ENCODE measurements at places on chromosomes 7 and 10.

GRCh38 chr10:26367771-26368170 lies 70.4 kb upstream of the APBB1IP start:
- peak; percentile 31 for DNase-seq

GRCh38 chr7:133021196-133021595 lies 60.7 kb downstream of the CHCHD3 start:
- no peak for DNase-seq

GRCh38 chr10:33117816-33118215 lies 159.8 kb upstream of the ITGB1 start:
- DNase-seq: no peak

- DNase-seq: no peak
Measured at GRCh38 chr7:73824986-73825385, 5.8 kb upstream of the CLDN4 start.

DNA sequence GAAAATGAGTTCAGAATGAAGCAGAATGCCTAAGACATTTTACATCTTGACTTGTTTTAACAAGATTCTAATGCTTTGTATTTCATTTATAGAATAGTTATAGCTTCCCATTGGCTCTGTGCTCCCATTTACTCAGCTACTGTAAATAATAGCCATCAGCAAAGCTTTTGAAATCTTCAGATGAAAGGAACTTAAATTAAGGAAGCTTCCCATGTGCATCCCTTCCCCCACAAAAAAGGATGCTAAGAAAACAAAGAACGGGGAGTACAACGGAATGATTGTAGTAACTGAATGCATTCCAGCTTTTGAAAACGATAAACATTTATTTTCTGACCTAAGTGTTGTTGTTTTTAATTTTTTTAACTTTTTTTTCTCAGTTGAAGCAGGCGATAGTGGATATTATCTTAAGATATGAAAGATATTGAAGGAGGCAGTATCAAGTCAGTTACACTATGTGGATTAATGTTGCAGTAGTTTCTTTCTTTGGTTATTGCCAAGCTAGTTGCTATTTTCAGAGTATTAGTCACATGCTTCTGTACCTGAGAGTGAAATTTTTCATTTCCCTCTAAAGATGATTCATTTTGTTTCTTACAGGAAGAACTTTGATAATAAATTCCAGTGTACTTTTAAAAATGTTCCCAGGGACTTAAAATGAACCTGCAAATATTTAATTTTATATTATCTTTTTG lies 129.2 kb downstream of the KCND2 start:
- peak; percentile 35 for DNase-seq

DNA sequence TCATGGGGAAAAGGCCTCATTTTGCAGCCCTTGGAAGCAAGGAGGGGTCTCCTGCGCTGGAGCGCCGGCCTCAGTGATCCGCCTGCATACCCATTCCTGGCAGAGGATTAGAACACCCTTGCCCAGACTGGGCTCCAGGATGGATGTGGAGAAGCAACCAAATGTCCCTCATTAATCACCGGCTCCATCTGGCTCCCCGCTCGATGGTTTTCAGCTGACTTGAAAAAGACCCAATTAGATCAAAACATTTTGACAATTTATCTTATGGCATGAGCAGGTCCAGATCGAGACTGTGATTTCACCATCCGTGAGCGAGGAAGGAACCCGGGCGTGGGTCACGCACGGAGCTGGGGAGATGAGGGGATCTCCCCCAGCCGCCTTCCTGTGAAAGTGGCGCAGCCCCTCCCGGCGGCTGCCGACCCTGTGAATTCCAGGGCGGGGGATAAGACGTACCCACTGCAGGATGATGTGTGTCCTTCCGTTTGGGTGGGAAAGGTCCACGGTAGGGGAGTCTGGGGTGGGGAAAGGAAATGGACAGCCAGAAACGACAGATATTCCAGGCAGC lies 141.6 kb downstream of the EMX2 start:
- DNase-seq: no peak

DNA sequence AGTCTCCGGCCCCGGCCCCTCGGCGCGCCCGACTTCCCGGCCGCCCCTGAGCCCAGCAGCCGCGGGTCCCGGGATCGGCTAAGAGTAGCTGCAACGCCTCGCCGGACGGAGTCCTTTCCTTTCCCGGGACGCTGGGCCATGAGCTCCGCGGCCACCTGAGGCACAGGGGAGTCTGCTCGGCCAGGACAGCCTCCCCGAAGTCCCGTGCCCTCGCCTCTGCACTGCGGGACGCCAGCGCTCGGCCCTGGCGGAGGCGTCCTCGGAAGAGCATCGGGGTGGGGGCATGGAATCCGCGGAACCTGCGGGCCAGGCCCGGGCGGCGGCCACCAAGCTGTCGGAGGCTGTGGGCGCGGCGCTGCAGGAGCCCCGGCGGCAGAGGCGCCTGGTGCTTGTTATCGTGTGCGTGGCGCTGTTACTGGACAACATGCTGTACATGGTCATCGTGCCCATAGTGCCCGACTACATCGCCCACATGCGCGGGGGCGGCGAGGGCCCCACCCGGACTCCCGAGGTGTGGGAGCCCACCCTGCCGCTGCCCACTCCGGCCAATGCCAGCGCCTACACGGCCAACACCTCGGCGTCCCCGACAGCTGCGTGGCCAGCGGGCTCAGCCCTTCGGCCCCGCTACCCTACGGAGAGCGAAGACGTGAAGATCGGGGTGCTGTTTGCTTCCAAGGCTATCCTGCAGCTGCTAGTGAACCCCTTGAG lies 502 bp downstream of the SLC18A3 start:
- DNase-seq: no peak

DNA sequence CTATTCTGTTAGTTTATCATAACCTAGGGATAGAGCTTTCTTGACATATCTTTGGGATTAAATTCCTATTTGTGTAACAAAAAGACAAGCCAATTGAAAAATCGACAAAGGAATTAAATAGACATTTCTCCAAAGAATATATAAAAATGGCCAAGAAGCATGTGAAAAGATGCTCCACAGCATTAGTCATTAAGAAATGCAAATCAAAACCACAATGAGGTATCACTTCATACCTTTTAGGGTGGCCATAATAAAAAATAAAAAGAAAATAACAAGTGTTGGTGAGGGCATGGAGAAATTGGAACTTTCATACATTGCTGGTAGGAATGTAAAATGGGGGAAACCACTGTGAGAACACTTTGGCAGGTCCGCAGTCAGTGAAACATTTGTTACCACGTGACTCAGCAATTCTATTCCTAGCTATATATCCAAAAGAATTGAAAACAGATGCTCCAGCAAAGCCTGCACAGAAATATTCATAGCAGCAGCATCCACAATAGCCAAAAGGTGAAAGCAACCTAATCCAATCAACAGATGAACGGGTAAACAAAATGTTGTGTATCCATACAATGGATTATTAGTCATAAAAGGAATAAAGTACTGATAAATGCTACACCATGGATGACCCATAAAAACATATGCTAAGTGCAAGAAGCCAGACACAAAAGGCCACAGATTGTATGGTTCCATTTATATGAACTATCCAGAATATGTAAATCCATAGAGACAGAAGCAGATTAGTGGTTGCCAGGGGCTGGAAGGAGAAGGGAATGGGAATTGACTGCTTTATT lies 20.5 kb downstream of the SPAG6 start:
- no peak for DNase-seq

GRCh38 chr10:59844436-59844835 lies 61.9 kb downstream of the CCDC6 start:
- DNase-seq: no peak

DNA sequence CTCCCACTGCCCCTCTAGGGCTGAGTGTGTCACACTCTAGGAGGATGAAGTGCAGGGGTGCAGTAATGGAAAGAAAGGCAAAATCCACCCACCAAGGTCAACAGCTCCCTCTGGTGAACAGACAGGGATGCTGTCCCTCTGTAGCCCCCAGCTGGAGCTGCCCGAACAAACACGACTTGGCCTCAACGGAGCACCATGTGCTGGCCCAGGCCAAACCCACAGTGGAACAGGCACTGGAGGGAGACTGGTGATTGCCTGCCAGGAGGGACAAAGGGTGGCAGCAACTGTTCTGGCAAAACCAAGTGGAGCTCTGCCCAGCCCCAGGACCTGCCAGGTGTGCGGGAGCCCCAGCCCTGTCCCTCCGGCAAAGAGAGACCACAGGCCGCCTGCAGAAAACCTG lies 20.7 kb downstream of the PDIA4 start:
- DNase-seq: no peak

GRCh38 chr7:138304071-138304320 lies 156.1 kb upstream of the TRIM24 start:
- DNase-seq: no peak

GRCh38 chr7:90955641-90956207 lies 308.5 kb upstream of the FZD1 start:
- no peak for DNase-seq

GRCh38 chr7:75995996-75996395 lies 1.6 kb upstream of the TMEM120A start:
- no peak for DNase-seq

GRCh38 chr7:68442931-68443631 lies 1155.2 kb upstream of the AUTS2 start:
- DNase-seq: no peak

DNA sequence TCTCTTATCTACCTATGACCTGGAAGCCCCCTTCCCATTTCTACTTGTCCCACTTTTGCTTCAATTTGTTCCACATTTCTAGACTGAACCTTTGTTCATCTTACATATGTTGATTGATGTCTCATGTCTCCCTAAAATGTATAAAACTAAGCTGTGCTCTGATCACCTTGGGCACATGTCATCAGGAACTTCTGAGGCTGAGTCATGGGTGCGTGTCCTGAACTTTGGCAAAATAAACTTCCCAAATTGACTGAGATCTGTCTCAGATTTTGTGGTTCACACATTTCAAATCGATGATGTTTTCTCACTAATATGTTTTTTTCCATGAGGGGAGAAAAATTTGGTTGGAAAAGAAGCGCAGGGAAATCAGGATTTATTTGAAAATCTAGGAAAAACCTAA lies 406.2 kb upstream of the LRRTM3 start:
- DNase-seq: no peak

DNA sequence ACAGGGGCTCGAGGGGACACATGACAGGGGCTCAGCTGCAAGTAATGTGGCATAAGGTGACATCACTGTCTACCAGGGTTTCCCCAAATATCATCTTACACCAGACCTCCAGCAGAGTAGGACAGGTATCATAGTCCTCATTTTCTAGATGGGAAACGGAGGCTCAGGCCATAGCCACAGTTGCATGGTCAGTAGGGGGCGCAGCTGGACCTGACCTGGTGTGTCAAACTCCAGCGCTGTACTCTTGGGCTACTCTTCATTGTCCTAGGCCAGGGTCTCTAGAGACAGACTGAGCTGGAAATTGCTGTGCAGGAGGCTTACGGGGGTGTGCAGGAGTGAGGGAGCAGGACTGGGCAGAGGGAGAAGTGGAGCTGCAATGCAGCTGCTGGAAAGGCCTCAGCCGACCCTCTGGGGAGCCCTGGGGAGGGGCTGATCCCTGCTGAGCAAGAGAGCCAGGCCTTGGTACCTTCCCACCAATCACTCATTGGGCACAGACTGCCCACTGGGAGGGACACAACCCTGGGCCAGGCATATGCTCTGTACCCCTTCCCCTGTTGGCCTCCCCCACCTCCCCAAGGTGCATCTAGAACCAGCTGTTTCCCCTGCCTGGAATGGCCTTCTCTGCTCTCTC lies 89.9 kb downstream of the CDH23 start:
- DNase-seq: no peak

GRCh38 chr7:74174606-74175082 lies 488 bp downstream of the EIF4H start:
- DNase-seq: no peak
